Endothelial cell of umbilical vein (primary cell): ENCODE measurements at places on chromosomes 16 and 17.

DNA sequence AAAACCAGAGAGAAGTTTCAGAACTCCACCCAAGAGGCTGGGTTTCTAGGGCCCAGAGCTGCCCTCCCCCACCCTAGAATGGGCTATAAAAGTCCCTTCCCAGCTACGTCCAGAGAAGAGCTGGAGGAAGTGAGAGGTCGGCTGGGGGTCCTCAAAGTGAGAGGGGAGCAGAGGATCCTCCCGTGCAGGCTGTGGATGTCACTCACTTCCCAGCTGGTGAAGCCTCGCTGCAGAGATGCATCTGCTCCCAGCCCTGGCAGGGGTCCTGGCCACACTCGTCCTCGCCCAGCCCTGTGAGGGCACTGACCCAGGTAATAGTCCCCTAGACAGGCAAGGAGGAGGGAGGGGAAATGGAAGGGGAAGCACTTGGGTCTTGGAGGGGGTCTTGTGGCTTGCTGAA lies at the start of gene EPX:
Gene EPX, plus strand, starts transcription at position 115 of the 400 bp plus-strand sequence. Its CDS starts 121 bp downstream, at position 236.
- no peaks in the 10 kb centered on the region for H3K27me3 ChIP-seq
- H3K36me3 ChIP-seq: no peaks in the 10 kb centered on the region
- H3K27ac ChIP-seq: no peak within 1 kb of the TSS
- no peaks in the 10 kb centered on the region for H3K4me1 ChIP-seq
- DNase-seq: no peak

DNA sequence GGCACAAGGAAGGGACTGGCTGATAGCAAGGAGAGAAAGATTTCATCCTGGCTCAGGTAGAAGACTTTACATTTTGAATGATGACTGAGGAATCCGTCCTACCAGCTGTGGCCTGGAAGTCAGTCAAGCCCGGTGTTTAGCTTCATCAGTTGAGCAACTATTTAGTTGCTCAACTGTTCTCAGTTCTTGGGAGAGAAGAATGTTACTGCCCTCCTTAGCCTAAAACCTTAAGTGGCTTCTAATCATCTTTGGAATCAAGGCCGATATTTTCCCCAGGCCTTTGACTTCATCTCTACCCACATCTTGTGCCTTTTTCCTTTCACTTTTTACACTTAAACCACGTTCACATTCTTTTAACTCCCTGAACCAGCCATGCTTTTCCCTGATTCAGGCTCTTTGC lies 17.3 kb upstream of the RBL2 start:
- no peak overlapping the region for H3K27ac ChIP-seq
- DNase-seq: no peak
- H3K4me1 ChIP-seq: no peaks in the 10 kb centered on the region
- no peaks in the 10 kb centered on the region for H3K36me3 ChIP-seq
- H3K27me3 ChIP-seq: no peaks in the 10 kb centered on the region

- H3K36me3 ChIP-seq: peaks cover 17% of the 10 kb centered on the region
- no peak overlapping the region for H3K27ac ChIP-seq
- H3K27me3 ChIP-seq: no peaks in the 10 kb centered on the region
- no peaks in the 10 kb centered on the region for H3K4me1 ChIP-seq
- no peak overlapping the region for H3K4me3 ChIP-seq
Measured at GRCh38 chr17:6592173-6592572, 35.8 kb upstream of the PITPNM3 start.

- DNase-seq: no peak
- no peaks in the 10 kb centered on the region for H3K27me3 ChIP-seq
- no peaks in the 10 kb centered on the region for H3K4me1 ChIP-seq
- H3K4me3 ChIP-seq: no peak overlapping the region
- H3K36me3 ChIP-seq: no peaks in the 10 kb centered on the region
- no peak overlapping the region for H3K27ac ChIP-seq
Measured at GRCh38 chr16:19458722-19459379, 41.2 kb downstream of the TMC5 start.

GRCh38 chr17:1229349-1229899 lies 40.8 kb upstream of the BHLHA9 start:
- no peak overlapping the region for H3K27ac ChIP-seq
- H3K36me3 ChIP-seq: no peaks in the 10 kb centered on the region
- DNase-seq: no peak
- H3K4me3 ChIP-seq: peak overlapping the region; percentile 30
- peaks cover 39% of the 10 kb centered on the region for H3K27me3 ChIP-seq

GRCh38 chr17:61144617-61145564 lies 254.8 kb upstream of the TBX2 start:
- no peaks in the 10 kb centered on the region for H3K4me1 ChIP-seq
- H3K36me3 ChIP-seq: no peaks in the 10 kb centered on the region
- H3K4me3 ChIP-seq: no peak overlapping the region
- DNase-seq: peak; percentile 15
- no peak overlapping the region for H3K27ac ChIP-seq

- H3K27ac ChIP-seq: no peak overlapping the region
- peaks cover 18% of the 10 kb centered on the region for H3K27me3 ChIP-seq
- peaks cover 12% of the 10 kb centered on the region for H3K4me1 ChIP-seq
- DNase-seq: no peak
- no peak overlapping the region for H3K4me3 ChIP-seq
Measured at GRCh38 chr16:1327619-1327947, 5.9 kb upstream of the BAIAP3 start.

GRCh38 chr16:66457888-66458287 lies 30.8 kb downstream of the BEAN1 start:
- H3K4me1 ChIP-seq: no peaks in the 10 kb centered on the region
- H3K4me3 ChIP-seq: no peak overlapping the region
- no peaks in the 10 kb centered on the region for H3K36me3 ChIP-seq
- no peak overlapping the region for H3K27ac ChIP-seq
